ENCODE measurements at places on chromosomes 13 and 19.

- DNase-seq: peak; percentile 15
These were observed 83.1 kb downstream of the ZNF557 start for GRCh38 chr19:7152568-7152967.

DNA sequence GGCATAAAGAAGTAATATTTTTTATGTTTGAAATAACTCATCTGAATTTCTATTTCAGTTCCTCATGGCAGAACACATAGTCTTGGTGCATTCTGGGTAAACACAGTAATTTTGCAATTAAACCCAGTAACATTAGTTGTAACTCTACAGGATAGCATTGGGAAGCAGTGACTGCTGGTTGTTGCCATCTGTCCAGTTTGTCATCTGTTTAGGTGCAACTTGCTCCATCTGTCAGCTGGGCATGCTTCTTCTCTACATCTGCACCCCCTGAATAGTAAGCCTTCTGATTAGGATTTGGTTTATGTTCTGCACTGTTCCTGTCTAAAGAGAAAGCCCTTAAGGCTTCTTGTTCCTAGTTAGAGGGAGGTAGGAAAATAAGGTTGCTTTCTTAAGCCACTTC is 63.5 kb upstream of the CSNK1A1L start:
- no peak for DNase-seq

GRCh38 chr13:42355092-42355485 is 83.1 kb downstream of the AKAP11 start:
- no peak for DNase-seq

GRCh38 chr19:38862321-38863059 is 12.7 kb upstream of the HNRNPL start:
- no peak for DNase-seq

GRCh38 chr19:35868172-35868822 is at the start of gene APLP1:
Gene APLP1, plus strand, starts transcription at chr19:35868574. Its CDS starts 63 bp downstream, at chr19:35868637.
- no peak for DNase-seq

DNA sequence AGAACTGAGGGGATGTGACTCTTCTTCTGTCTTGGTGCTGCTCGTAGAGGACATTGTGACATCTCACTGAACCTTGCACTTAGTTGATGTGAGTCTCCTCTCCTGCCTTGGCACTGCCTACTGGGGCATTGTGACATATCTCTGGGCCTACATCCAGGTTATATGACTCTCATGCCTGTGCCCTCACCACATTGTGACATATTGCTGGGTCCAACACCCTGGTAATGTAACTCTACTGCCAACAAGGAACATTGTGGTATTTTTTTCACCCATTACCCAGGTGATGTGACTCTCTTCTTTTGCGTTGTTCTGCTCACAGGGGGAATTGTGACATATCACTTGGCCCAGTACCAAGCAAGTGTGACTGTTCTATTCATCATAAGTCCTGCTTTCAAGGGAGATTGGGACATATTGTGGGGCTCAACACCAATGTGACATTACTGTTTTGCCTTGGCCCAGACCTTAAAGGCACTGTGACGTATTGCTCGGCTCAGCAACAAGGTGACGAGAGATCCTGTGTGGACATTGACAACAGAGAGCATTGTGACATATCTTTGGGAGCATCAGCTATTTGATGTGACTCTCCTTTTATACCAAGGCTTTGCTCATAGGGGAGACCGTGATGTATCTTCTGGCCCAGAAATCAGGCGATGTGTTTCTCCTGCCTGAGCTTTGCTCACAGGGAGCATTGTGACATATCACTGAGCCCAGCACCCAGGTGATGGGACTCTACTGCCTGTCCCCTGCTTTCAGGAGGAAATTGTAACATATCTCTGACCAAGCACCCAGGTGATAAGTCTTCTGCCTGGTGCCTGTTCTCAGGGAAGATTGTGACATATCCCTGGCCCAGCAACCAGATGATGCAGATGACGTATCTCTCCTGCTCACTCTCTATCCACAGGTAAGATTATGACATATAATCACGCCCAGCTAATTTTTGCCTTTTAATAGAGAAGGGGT is 12.2 kb upstream of the ZNF429 start:
- no peak for DNase-seq

DNA sequence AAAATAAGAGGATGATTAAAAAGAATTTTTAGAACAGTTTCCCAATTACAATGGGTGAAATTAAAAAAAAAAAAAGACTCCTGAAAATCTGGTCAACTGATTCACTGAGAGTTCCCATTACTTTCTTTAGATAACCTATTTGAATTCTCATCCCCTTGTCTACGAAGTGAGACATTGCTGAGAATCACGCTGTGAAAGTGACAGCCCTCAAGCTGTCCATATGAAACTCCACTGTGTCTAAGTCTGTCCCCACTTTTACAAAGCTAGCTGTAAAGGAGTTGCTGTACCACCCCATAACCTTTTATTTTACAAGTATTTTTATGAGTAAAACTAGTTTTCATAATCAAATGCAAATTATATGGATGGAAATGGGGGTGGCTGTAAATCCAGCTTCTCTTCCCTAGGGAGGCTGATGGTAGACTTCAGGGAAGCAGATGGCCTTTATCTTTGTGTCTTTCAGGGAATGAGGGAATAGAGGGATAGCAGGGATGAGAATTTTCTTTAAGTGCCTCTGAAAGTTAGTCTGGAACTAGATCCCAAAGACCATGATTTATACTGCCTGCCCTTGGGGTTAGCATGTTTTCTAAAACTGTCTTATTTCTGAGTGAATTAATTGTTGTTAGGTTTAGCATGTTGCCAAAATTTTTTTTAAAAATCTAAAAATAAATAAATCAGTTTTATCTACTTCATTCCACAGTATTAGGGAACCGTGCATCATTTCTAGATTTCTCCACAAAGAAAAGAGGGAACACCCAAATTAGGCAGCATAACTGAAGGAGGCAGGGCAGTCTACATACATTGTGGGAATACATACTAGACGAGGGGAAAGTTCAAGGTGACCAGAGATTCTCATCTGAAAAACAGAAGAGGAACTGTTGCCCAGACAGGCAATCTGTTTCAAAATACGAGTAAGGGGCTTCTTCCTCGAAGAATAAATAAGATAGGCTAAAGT is 1219.1 kb downstream of the UQCRFS1 start:
- no peak for DNase-seq

- no peak for DNase-seq
These were observed 19.2 kb upstream of the PHF11 start for GRCh38 chr13:49476529-49476928.

DNA sequence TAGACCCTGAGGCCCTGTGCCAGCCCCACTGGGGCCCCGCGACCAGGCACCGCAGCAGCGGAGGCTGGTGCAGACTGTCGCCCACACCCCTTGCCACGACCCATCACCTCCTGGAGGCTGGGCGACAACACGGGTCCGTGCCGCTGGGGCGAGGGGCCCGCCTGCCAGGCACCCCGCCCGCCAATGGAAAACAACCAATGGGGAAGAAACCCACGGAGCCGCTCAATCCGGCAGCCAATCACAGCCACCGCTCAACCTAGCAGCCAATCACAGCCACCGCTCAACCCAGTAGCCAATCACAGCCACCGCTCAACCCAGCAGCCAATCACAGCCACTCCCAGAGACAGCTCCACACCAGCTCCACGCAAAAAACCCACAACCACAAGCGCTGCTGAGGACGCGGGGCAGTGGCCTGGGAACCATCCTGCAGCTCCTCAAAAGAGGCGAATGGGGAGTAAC is 29.7 kb downstream of the GPX4 start:
- DNase-seq: no peak

DNA sequence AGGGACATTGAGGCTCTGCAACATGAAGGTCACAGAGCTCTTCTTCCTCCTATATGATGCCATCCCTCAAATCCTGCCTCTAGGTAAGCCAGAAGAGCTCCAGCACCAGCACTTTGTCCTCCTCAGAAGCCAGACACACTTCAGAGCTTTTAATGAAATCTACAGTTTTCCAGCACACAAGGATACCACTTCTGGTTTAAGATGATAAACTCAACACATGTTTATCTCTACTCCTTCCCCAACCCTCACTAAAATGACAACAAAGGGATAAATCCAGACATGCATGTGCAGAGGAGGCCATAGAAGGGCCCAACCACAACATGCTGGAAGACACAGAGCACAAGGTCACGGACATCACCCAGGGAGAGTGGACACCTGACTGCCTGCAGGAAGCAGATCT is 195.3 kb downstream of the USP12 start:
- DNase-seq: no peak

DNA sequence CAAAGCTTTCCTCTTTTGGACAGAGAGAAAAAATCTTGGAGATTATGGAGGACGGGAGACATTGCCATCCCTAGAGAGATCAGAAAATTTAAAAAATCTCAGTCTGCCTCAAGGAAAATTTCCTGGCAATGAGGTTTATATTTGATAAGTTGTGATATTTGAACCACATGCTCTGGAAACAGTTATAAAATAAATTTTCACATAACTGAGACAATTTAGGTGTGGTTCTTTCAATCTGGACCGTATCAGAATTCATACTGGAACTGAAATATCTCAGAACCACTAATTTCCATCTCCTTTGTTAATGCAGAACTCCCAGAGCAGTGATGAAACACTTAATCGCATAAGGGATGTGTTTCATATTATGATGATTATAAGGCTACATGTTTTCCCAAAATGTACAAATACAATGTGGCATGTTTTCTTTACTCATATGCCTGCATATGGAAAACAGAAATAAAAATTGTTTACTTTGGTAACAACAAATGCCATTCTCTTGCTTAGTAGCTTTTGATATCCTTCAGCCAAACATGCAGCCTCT is 13.7 kb downstream of the UBE2L5 start:
- DNase-seq: no peak

DNA sequence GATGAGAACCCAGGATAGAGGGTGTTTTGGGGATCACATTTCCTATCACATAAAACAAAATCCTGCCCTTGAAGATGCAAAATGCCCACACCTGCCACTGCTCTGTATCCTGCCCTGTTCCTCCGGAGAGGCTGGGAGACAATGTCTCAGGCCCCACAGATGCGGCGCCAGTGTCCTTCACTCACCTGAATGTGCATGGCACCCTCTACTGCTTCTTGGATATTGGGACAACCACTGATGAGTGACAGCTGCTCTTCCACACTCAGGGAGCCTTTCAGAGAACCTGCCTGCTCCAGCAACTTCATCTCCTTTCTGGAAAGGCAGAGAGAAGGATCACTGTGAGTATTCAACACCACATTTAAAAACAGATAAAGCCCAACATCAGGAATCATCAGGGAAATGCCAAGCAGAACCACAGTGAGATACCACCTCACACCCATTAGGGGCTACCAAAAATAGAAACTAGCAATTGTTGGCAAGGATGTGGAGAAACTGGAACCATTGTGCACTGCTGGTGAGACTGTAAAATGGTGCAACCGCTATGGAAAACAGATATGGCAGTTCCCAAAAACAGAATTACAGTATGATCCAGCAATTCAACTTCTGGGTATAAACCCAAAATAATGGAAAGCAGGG is 36.4 kb downstream of the CRYL1 start:
- DNase-seq: no peak

DNA sequence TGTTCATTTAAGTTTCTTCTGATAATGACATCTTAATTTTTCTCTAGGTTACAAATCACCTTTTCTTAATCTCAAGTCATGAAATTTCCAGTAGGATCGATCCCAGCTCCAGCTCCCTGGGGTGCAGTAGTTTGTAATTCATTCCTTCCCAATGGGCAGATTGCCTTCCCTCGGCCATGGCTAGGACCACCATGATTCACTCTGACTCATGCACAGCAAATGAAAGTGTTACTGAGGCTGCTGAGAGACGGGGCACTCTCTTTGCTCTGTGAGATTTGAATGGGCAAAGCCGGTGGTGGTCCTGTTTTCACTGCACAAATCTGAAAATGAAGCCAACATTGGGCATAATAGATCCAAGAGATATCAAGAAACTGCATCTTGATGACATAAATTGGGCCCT is 202.8 kb upstream of the IRS2 start:
- DNase-seq: no peak

DNA sequence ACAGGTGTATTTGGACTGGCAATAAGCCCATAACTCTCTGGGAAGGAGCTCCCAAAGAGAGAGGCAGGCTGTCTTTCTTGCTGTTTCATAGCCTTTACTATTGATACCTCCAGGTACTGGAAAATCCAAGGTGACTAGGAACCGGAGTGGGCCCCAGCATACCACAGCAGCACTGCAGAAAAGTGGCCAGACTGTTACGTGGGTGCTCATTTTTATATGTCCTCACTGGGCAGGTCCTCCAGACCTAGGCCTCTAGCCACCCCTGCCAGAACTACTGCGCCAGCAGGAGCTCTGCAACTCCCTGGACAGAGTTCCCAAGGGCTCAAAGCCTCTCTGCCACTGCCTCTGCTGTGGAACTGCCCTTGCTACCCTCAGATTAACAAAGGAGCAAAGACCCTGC is 46.4 kb downstream of the LIG4 start:
- no peak for DNase-seq

DNA sequence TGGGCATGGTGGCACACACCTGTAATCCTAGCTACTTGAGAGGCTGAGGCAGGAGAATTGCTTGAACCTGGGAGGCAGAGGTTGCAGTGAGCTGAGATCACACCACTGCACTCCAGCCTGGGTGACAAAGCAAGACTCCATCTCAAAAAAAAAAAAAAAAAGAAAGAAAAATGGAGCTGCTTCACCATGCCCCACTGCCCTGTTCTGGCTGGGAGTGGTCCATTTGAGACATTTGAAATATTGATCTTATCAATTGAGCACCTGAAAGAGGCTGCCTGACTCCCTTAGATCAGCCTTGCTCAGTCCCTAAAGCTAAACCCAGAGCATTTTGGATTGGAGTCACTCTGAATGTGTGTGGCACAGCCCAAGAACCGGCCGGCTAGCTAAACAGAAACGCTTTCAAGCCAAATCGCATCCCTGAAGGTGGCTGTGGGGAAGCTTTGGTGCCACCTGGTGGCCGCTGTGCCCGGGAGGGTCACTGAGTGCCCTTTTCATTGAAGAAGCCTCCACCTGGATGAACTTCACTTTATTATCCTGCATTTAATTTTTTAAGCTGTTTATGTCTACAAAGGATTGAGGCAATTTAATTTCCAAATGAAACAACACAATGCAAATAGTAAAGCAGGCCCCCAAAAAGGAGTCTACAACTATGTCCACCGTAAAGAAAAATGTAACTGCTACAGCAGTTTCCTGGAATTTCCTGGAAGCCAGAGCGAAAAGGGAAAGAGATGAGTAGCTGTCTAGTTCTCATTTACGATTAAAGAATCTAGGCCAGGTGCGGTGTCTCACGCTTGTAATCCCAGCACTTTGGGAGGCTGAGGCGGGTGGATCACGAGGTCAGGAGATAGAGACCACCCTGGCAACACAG is 53.1 kb upstream of the SERPINE3 start:
- DNase-seq: peak; percentile 92

GRCh38 chr13:77918391-77919245 is at the start of gene EDNRB:
Gene EDNRB, minus strand, starts transcription at chr13:77918831. Its CDS starts 258 bp downstream, at chr13:77918573.
- DNase-seq: peak; percentile 85

GRCh38 chr13:56351041-56351440 is 789.7 kb upstream of the PRR20A start:
- DNase-seq: no peak

- no peak for DNase-seq
These were observed 21.9 kb upstream of the SLC35E1 start for GRCh38 chr19:16594131-16594586.

- DNase-seq: no peak
These were observed 6.1 kb upstream of the ERVV-1 start for GRCh38 chr19:53007606-53008005.

GRCh38 chr19:5957170-5957569 is 20.8 kb downstream of the RANBP3 start:
- no peak for DNase-seq

- DNase-seq: no peak
These were observed 6.0 kb upstream of the DLL3 start for GRCh38 chr19:39492788-39493187.

All from posterior vena cava (tissue), 2 donors.